ENCODE measurements at places on chromosomes 16 and 17.

DNA sequence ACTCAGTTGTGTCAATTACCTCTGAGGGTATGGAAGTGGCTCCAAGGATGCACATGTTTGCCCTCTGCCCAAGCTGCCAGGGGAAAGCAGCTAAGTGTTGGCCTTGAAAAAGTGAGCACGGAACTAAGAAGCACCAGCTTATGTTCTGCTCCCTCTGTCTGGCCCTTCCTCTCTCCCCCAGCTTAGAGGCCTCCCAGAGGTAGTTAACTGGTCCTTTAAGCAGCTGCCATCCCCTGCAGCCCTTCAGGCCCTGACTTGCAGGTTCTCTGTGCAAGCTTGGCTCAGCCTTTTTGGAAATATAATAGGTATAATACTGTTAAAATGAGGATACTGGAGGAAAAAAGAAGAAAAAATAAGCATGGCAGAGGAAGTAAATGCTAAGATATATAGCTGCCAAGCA lies 7.0 kb upstream of the UBE2Z start:
- no peak for DNase-seq

GRCh38 chr16:76985392-76986045 lies 205.5 kb upstream of the MON1B start:
- no peak for DNase-seq

DNA sequence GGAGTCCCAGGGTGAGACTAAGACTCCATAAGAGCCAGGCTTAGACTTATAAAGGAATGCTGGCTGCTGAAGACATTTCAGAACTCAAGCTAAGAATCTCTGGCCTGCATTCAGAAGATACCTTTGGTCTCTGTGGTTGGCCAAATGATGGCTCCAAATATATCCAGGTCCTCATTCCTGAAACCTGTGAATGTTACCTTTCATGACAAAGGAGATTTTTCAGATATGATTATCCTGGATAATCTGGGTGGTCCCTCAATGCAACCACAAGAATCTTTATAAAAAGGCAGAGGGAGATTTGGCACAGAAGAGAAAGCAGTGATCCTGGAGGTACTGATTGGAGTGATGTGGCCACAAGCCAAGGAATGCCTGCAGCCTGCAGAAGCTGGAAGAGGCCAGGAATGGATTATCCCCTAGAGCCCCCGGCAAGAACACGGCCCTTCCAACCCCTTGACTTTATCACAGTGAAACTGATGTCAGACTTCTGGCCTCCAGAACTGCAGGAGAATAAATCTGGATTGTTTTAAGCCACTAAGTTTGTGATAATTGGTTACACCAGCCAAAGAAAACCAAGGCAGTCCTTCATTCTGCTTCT lies 253.3 kb downstream of the SLC39A11 start:
- DNase-seq, result no peak

DNA sequence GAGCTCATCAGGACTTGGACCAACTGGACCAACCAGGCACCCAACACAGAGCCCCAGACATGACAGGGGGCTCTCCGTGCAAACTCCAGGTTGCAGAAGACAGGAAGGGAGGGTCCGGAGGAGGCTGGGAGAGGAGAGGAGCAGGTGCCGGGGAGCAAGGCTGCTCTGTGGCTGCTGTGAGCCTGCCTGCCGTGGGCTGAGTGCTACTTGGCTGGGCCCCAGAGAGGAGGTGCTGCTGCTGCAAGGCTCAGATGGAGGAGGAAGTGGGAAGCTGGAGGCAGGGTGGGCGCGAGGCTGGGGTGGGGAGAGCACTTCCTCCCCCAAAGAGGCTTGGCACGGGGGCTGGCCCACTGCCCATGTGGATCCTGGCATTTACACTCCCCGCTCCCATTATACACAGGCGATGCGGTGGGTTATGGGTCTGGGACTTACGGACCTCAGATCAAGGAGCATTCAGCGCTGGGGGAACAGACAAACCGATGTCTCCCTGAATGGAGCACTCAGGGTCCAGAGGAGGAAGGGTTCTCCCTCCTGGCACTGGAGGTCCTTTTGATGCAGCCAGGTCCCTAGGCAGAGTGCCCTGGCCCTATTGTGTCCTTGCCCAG lies 15.9 kb downstream of the EPOP start:
- DNase-seq, result no peak

- DNase-seq, result no peak
Observed at GRCh38 chr16:1030473-1030901, 42.1 kb upstream of the SSTR5 start.

DNA sequence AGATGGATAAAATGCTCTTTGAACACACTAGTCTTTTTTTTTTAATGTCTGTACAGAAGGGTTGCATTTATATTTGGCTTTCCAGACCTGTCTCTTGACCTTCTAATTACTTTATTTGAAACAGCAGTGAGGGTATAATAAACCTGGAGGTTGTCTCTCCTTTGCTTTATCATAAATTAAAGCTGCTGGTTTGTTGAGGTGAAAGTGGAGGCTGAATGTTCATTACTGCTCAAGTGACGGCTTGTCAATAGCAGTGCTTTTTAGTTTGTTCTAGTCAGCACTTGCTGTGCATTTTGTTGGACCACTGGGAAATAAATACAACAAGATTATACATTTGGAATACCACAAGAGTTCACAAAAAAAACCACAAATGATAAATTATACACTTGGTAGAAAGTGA lies 264.2 kb downstream of the IRX3 start:
- DNase-seq, result no peak

GRCh38 chr17:63840591-63841349 lies 1.7 kb downstream of the SMARCD2 start:
- DNase-seq, result no peak

GRCh38 chr17:33390479-33391176 lies 97.5 kb upstream of the ASIC2 start:
- no peak for DNase-seq

- DNase-seq, result no peak
Observed at GRCh38 chr16:8305201-8305600, 285.1 kb downstream of the TMEM114 start.

DNA sequence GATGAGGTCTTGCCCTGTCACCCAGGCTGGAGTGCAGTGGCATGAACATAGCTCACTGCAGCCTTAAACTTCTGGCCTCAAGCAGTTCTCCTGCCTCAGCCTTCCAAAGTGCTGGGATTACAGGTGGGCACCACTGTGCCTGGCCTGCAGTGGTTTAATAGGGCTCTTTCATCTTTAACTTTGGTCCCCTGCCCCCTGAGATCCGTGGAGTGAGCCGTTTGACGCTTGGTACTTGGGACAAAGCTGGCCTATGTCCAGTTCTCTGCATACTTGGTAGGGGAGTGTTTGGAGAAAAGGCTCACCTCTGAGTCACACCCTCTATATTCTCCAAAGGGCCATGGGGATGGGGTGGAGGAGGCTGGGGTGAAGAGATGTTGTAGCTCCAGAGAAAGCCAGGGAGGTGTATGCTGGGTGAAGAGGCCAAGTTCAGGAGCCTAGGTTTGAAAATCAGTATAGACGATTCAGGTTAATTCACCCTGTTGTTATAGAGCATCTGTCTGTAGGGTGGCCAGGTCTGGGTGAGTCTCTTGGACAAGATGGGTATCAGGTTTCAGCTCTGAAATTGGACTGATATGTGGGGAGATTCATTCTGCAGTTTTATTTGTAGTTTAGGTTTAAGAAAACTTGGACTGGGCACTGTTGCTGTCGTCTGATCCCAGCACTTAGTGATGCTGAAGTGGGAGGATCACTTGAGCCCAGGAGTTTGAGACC lies 17.6 kb downstream of the ABCC1 start:
- DNase-seq, result no peak

DNA sequence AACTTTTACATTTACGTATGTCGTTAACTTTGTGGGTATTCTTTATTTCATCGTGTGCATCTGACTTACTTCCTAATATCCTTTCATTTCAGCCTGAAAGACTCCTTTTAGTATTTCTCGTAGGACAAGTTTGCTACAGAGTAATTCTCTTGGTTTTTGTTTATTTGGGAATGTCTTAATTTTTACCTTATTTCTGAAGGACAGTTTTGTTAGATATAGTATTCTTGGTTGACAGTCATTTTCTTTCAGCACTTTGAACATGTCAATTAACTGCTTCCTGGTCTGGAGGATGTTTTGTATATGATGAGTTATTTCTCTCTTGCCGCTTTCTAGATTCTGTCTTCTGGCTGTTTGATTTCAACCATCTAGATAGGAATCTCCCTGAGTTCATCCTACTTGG lies 109.2 kb upstream of the NACA2 start:
- no peak for DNase-seq

- DNase-seq, result no peak
Observed at GRCh38 chr17:42023524-42024349, 3.8 kb downstream of the NKIRAS2 start.

DNA sequence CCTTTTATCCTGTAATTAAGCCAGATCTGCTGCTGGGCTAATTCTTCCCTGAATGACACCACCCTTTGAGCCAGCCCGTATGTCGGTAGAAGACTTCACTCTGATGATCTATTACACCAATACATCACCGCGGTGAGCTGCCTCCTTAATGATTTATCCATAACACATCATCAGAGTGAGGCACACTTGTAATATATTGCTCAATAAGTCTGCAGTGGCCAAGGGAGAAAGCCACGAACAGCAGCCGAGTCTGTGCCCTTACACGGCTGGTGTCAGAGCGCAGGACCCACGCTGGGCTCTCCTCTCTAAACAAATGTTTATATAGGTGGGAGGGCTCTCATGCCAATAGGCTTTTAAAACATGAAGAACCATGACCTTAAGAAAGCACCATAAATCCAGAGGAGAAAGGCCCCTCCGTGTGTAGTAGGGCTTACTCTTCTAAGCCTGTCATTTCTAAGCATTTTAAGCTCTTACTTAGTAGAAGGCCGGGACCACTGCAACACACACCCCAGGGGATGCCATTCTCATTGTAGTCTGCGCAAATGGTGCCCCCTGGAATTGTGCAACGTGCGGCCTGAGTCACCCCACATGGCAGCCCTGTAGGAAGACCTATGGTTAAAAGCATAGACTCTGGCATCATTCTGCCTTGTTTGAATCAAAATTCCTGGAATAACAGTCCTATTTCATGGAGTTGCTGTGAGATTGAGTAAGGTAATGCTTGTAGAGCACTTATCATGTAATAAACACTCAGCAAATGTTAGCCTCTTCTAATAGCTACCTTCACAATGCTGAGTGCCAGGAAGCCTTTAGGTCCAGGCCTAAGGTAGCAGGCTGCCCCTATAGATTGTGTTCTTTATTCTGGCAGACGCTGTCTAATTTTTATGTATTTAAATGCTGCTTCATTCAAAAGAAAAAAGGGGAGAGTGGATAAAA lies 26.1 kb downstream of the MRPS23 start:
- DNase-seq, result no peak

- DNase-seq, result no peak
Observed at GRCh38 chr17:79664930-79665737, 54.3 kb upstream of the RBFOX3 start.

DNA sequence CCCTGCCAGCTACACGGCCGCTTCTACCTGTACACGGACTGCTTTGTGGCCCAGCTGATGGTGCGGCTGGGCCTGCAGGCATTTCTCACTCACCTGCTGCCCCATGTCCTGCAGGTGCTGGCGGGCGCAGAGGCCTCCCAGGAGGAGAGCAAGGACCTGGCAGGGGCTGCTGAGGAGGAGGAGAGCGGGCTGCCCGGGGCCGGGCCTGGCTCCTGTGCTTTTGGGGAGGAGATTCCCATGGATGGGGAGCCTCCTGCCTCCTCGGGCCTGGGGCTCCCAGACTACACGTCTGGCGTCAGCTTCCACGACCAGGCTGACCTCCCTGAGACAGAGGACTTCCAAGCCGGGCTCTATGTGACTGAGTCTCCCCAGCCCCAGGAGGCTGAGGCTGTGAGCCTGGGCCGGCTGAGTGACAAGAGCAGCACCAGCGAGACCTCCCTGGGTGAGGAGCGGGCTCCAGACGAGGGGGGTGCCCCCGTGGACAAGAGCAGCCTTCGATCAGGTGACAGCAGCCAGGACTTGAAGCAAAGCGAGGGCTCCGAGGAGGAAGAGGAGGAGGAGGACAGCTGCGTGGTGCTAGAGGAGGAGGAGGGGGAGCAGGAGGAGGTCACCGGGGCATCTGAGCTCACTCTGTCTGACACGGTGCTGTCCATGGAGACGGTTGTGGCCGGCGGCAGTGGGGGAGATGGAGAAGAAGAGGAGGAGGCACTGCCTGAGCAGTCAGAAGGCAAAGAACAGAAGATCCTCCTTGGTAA lies 3.5 kb downstream of the WDR81 start:
- DNase-seq, result no peak

DNA sequence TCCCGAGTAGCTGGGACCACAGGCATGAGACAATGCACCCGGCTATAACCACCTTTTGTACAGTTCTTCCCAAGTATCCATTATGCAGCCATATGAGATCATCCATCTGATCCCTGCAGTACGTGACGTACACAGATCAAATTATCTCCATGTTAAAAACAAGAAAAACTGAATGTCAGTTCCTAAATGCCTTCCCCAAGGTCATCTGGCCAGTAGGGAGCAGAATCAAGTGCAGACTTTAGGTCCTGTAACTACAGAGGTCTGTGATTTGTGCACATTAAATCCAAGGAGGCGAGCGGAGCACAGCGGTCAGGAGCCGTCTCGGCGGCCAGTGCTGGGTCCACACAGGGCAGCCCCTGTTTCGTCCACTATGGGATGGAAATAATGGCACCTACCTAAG lies 23.7 kb downstream of the ZCCHC14 start:
- DNase-seq, result no peak

DNA sequence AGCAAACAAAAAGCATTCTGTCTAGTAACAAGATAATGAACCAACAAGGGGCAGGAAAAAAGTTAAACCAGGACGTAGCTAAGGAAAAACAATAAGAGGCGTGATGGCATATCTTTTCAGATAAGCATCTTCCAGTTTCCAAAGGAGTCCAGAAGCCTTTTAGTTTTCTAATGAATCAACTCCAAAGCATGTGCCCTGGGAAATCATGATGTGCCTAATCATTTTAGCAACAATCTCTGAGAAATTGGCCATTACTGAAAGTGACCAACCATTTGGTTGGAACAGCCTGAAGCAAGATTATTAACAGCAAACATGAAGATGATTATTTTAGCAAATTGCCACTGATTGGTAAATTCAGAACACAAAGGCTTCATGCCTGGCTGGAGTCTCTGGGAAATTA lies 440.9 kb upstream of the MAF start:
- DNase-seq, result no peak

DNA sequence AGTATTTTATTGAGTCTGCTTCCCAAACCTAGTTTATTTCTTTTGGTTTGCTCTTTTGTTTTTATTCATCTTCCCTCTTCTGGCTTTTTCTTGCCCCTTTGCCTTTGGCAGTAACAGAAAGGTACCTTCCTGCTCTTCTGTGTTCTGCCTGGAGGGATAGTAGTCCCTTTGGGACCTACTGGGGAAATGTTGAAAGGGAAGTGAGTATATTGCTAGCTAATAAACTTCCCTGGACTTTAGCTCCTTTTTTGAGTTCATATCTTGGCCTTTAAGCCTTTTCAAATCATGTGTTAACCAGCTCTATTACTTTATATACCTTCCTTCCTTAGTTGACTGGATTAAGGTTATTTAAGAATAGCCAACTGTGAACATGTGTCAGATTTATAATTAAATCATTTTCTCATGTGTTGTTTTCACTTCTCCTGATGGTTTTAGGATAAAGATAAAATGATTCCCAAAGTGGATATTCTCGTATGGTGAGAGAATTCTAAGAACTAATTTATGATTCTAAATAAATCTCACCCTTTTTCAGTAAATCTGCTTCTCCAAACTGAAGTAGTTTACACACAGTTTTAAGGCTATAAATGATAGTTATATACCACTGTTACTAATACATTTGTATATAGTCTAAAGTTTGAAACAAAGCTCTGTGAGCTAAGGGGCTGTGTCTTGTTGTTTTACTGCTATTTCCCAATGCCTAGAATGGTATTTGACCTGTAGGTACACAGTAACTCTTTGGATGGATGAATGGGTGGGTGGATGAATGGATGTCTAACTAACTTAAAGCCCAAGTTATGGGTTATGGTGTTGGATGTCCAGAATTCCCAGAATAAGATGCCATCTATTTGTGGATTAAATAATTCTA lies 45.7 kb downstream of the OMG start:
- DNase-seq, result no peak

All from stimulated activated CD4-positive, alpha-beta T cell treated with anti-CD3 and anti-CD28 coated beads, Interleukin-15, amount 100 ng/mL, for 48 hours (primary cell).